ENCODE measurements at places on chromosomes 6 and 20. TPM values are rescaled to one million over a fixed set of nuclear protein-coding genes. Genes with fewer than 3 reads are reported as not detected.

The OVOL2 gene
- total RNA-seq = 7.8 TPM

The PRPH2 gene
- total RNA-seq = 2.6 TPM

The PDE7B gene
- 3.7 TPM for total RNA-seq

The SMIM28 gene
- not detected for total RNA-seq

The EYA2 gene
- total RNA-seq = 4.4 TPM

The HLA-DMB gene
- 76.7 TPM for total RNA-seq

The SLC2A10 gene
- 20.6 TPM for total RNA-seq

DNA sequence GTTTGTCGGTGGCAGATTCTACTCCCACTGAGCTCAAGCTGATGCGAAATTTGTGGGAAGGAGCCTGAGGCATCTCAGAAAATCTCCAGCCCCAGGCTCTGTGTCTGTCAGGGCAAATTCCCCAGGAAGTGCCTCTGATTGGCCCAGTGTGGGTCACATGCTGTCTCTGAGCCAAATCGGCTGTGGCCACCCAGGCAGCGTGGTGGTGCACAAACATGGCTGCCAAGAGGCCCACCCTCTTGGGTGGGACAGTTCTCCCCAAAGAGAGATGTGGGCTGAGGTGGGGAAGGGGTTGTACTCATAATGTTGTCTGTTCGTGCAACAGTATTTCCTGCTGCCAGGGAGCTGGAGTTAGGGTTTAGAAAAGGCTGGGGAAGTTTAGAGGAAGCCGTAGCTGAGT lies 130.6 kb downstream of the BMP7 start:
- H3K27me3 ChIP-seq = no peaks in the 10 kb centered on the region
- no peaks in the 10 kb centered on the region for H3K36me3 ChIP-seq
- H3K4me1 ChIP-seq = no peaks in the 10 kb centered on the region
- no peak for DNase-seq
- H3K27ac ChIP-seq = no peak overlapping the region
- no peak overlapping the region for H3K4me3 ChIP-seq

GRCh38 chr6:25927178-25927577 lies 3.3 kb downstream of the SLC17A2 start:
- DNase-seq = no peak
- peaks cover 3% of the 10 kb centered on the region for H3K4me1 ChIP-seq
- no peak overlapping the region for H3K27ac ChIP-seq
- no peaks in the 10 kb centered on the region for H3K27me3 ChIP-seq

DNA sequence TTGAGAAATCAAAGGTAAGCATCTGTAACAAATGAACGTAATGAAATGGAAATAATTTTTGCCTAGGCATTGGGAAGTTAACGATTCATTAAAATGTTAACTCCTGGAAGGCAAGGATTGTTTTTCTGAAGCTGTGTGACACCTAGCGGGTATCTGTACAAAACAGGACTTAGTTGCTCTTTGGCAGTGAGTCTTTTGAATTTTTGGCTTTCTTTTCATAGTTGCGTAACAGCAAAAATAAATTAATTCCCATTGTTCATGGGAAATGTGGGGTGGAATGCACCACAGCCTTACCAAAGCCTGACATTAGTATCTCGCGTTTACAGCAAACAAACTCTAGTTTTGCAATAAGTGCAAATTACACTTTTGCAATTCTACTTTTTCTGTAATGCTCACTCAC lies 92.7 kb upstream of the DTNBP1 start:
- H3K27ac ChIP-seq = no peak overlapping the region
- H3K4me3 ChIP-seq = no peak overlapping the region
- no peaks in the 10 kb centered on the region for H3K4me1 ChIP-seq
- DNase-seq = peak; percentile 86

DNA sequence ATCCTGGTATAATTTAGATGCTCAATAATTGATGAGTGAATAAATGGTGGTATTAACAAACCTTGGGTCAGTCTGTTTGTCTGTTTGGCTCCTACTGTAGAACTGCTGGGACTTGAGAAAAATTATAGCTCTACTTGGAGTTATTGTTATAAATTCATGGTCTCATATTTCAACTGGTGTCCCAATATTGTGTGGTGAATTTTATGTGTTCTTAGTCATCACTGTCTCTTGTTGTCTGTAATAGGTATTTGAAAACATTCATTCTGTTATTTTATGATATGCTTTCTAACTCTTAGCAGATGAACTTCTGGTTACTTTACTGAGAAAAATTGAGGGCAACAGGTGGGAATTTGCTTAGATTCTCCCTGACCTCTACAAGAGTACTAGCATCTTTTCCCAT lies 221.4 kb downstream of the CDKAL1 start:
- no peaks in the 10 kb centered on the region for H3K36me3 ChIP-seq
- DNase-seq = no peak

DNA sequence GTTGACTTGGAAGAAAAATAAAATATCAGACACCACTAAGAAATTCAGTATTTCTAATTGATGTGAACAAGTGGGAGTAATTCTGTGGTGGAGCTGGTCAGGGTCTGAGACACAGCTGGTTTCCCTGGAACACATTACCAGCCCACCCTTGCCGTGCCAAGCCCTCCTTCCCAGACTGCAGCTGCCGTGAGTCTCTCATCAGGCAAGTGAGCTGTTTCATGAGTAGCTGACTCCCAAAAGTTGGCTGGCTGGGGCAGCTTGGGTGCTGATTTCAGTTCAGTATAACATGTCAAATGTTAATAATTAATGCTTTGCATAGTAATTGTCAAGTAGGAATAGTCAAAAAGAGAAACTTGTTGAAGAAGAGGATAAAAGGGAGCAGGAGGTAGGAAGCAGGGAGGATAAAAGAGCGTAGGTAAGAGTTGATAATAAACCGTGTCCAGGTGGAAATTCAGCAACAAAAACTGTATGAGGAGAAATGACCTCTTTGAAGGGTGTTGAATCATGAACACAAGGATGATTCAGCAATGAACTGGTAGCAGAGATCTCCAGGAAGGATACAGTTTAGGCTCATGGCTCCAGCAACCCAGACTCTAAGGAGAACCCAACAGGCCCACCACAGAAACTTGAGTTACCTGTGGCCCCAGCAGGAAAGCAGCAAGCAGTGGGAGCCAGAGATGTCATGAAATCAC lies 110.9 kb upstream of the SSTR4 start:
- H3K36me3 ChIP-seq = no peaks in the 10 kb centered on the region
- DNase-seq = no peak
- no peaks in the 10 kb centered on the region for H3K27me3 ChIP-seq
- H3K4me3 ChIP-seq = no peak overlapping the region
- no peaks in the 10 kb centered on the region for H3K4me1 ChIP-seq

- H3K27ac ChIP-seq = no peak overlapping the region
- H3K36me3 ChIP-seq = no peaks in the 10 kb centered on the region
- no peaks in the 10 kb centered on the region for H3K4me1 ChIP-seq
Observed at GRCh38 chr6:130713144-130713543, 114.1 kb upstream of the SMLR1 start.

DNA sequence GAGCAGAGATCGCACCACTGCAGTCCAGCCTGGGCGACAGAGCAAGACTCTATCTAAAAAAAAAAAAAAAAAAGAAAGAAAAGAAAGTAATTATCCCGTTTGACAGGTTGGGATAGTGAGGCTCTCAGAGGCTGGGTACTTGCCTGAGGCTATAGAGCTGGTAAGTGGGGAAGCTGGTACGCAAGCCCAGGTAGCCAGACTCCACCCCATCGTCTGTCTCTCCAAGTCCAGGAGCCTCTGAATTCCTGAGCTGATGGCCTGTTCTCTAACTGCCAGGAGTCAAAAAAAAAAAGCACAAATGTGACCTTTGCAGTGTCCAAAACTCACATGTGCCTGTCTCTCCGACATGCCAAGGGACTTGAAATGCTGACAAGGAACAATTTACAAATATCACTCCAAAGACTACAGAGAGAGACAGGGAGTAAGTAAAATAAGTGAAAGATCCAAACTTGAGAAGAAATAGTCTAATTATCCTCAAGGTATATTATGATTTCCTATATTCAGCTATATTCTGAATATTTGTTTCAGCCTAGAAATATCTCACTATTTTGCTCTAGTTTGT lies 109.1 kb upstream of the SCAF8 start:
- no peaks in the 10 kb centered on the region for H3K36me3 ChIP-seq
- DNase-seq = no peak
- H3K4me3 ChIP-seq = no peak overlapping the region
- H3K27me3 ChIP-seq = no peaks in the 10 kb centered on the region
- H3K4me1 ChIP-seq = peaks cover 2% of the 10 kb centered on the region

DNA sequence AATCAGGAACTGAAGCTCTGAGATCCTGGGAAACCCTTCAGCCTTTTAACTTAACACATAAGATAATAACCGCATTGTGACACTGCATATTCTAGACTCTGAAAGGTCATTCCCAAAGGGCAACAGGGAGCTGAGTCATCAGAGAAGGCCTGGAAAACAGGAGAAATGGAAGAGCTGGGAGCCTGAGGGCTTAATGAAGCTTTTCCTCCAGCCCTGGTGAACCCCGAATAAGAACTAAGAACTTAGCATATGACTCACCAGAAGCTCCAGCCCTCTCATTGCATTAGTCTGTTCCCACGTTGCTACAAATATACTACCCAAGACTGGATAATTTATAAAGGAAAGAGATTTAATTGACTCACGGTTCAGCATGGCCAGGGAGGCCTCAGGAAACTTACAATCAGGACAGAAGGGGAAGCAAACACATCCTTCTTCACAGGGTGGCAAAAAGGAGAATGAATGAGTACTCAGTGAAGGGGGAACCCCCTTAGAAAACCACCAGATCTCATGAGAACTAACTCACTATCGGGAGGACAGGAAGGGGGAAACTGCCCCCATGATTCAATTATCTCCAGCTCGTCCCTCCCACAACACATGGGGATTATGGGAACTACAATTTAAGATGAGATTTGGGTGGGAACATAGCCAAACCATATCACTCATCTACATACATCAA lies 648.5 kb downstream of the TFAP2A start:
- no peak overlapping the region for H3K4me3 ChIP-seq
- H3K4me1 ChIP-seq = no peaks in the 10 kb centered on the region
- H3K36me3 ChIP-seq = no peaks in the 10 kb centered on the region
- no peak for DNase-seq
- no peaks in the 10 kb centered on the region for H3K27me3 ChIP-seq

GRCh38 chr6:64290867-64291266 lies 655.3 kb downstream of the PHF3 start:
- H3K4me3 ChIP-seq = no peak overlapping the region
- DNase-seq = no peak
- no peaks in the 10 kb centered on the region for H3K4me1 ChIP-seq
- H3K36me3 ChIP-seq = no peaks in the 10 kb centered on the region
- no peak overlapping the region for H3K27ac ChIP-seq
- H3K27me3 ChIP-seq = no peaks in the 10 kb centered on the region

- H3K36me3 ChIP-seq = no peaks in the 10 kb centered on the region
- no peaks in the 10 kb centered on the region for H3K4me1 ChIP-seq
- no peak overlapping the region for H3K4me3 ChIP-seq
- H3K27ac ChIP-seq = no peak overlapping the region
Observed at GRCh38 chr6:83757021-83757420, 48.1 kb upstream of the SNAP91 start.

DNA sequence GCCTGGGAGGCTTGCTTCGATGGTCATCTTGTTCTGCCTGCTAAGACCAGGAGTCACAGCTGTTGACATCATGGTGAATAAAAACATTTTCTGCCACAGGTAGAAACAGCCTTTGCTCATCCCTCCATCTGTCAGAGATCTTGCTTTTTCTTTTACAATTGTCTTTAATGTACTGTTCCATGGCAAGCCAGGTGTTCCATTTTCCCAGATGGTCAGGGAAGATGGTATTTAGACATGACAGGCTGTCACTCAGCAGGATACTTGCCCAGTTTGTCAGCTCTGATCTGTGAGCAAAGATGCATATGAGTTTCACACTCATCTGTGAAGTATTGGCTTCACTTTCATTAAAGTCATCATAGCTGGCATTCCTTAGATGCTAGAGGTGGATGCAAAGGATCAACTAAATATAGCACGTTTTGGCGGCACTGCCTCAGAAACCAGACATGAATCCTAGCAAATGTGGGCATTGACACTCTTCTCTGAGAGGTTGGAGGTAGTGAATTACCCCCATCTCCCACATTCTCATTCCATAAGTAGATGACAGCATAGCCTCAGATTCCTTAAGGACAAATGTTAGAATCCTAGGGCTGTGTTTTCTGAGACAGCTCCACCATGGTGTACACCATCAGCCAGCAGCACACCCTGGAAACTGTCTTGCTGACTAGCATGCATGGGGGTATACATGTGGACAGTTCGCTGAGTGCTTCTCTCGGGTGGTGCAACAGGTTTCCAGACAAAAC lies 4.2 kb downstream of the SSTR4 start:
- peaks cover 25% of the 10 kb centered on the region for H3K27me3 ChIP-seq
- H3K36me3 ChIP-seq = no peaks in the 10 kb centered on the region
- H3K27ac ChIP-seq = no peak overlapping the region
- DNase-seq = no peak

- no peaks in the 10 kb centered on the region for H3K27me3 ChIP-seq
- H3K27ac ChIP-seq = peak overlapping the region; percentile 86
- no peak for DNase-seq
Observed at GRCh38 chr6:108652375-108652774, 91.7 kb downstream of the FOXO3 start.

- no peaks in the 10 kb centered on the region for H3K4me1 ChIP-seq
- no peaks in the 10 kb centered on the region for H3K27me3 ChIP-seq
- no peak for DNase-seq
- no peaks in the 10 kb centered on the region for H3K36me3 ChIP-seq
Observed at GRCh38 chr6:80440496-80441115, 334.1 kb downstream of the BCKDHB start.
